ENCODE measurements at places on chromosomes 4 and X. TPM values are rescaled to one million over a fixed set of nuclear protein-coding genes. Genes with fewer than 3 reads are reported as not detected.

GRCh38 chrX:118228041-118228440, 111.4 kb upstream of the KLHL13 start:
- no peak for DNase-seq

- DNase-seq, result no peak
These were observed 77.0 kb upstream of the STX18 start for GRCh38 chr4:4618847-4619246.

The SSX4 gene
- not detected for total RNA-seq

The C4orf50 gene
- not detected for total RNA-seq

The LIAS gene
- 16.6 TPM for total RNA-seq

The PCDH10 gene
- not detected for total RNA-seq

DNA sequence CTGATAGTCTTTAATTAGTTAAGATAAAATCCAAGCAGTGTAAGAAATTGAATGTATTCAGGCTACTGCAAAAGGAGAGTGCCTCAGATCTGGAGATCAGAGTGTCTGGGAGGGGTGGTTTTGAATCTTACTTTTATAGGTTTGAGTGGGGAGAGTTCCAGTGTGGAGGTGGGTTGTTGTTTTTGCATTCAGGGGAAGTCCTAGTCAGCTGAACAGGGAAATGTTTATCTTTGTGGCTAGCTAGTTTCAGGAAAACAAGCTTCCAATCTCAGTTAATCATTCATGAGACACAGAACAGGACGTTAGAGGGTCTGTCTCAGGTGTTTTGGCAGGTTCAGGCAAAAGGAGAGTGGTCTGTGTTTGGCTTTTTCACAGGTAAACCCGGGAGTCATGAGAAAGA, 26.0 kb downstream of the ZNF81 start:
- no peak for DNase-seq

The BCLAF3 gene
- 2.3 TPM for total RNA-seq

DNA sequence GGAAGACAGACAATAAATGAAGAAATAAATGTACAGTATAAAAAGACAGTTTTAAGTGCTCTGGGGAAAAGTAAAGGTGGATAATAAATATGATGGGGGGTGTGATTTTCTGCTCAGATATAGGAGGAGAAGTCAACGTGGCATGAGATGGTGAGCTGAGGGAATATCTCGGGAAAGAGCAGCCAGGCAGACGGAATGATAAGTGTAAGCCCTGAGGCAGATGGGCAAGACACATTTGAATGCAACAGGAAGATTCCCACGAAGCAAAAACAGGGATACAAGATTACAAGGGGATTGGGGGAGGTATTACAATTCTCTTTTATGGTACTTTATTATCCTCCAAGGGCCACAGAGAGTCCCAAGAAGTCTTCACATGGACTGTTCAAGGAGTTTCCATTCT, 11.1 kb downstream of the ANXA3 start:
- DNase-seq, result no peak

- no peak for DNase-seq
These were observed 283.5 kb downstream of the EVC2 start for GRCh38 chr4:5424901-5425300.

- DNase-seq, result no peak
These were observed 61.3 kb downstream of the PPP3CA start for GRCh38 chr4:101285985-101286384.

The KCND1 gene
- not detected for total RNA-seq

GRCh38 chr4:154551872-154552686, 1.9 kb upstream of the PLRG1 start:
- DNase-seq, result peak; percentile 74

Measured in HepG2 (cell line).